ENCODE measurements at places on chromosomes 12 and 14.

DNA sequence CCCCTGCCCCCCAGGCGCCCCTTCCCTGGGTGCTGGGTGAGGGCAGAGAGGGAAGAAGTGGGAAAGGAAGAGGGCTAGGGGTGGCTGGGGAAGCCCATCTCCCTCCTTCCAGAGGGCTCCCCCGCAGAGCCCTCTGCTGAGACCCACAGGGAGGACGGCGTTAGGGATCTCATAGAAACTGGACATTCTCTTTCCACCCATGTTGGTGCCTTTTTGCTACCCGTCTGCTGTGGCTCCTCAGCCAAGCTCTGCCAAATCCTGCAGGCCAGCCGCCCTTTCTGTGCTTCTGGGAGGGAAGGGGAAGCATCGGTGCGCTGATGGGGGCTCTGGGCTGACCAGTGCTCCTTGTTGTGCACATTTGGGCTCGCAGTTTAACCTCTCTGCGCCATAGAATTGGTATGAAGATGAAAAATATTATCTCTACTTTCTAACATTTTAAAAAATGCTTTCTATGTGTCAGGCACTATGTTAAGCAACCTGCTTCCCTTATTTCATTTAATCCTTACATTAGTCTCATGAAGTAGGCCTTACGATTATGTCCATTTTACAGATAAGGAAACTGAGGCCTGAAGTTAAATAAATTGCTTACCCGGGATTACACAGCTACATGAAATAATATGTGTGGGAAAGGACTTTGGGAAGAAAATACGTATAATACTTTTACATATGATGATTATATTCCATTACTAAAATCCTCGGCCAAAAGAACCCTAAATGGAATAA, 981 bp downstream of the SLC48A1 start:
- no peak for DNase-seq

GRCh38 chr12:106039242-106039641, 99.5 kb downstream of the NUAK1 start:
- DNase-seq = no peak

- DNase-seq = no peak
Observed at GRCh38 chr12:3055026-3055703, 22.0 kb upstream of the TSPAN9 start.

GRCh38 chr12:2970744-2971143, 11.5 kb downstream of the TEAD4 start:
- DNase-seq = no peak

DNA sequence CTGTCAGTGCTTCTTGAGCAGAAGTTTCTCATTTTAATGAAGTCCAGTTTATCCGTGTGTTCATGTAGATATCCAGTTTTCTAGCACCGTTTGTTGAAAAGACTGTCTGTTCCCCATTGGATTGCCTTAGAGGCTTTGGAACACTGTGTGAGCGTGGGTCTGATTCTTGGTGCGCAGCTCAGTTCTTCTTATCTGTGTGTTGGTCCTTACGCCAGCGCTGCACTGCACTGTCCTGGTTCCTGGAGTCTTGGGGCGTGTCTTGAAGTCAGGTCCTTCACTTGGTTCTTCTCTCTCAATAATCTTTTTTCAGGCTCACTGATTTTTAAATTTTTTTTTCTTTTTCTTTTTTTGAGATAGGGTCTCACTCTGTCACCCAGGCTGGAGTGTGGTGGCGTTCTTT, 25.5 kb downstream of the EP400 start:
- DNase-seq = no peak

DNA sequence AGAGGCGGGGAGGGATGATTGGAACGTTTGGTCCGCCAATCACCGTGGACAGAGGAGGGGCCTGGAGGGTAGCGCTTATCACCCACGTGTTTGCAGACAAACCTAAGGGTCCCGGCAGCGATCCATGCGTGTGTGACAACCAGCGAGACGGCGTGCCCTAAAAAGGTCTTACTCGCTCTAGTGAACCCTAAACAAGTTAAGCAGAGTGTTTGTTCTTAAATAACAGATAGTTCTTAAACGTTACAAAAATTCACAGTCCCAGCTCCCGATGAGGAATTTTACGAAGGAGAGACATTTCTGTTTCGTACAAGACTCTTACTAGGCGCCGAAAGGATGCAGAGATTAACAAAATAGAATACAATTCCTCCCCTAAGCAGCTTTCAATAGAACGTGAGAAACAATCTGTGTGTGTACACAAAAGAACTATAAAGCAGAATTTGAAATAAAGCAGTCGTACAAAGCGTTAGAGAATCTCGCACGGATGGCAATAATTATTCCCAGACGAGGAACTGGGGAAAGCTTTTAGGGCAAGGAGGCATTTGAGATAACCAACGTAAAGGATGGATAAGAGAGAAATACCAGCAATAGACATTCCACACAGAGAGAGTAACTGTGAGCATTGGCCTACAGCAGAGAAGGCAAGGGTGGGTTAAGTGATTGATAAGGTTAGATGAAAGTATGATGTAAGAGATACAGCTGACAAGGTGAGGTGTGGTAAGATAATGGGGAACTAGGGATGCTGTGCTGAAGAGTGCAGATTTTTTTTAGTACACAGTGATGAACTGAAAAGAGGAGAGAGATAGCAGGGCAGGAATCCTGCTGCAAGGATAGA, 831 bp upstream of the RPS6KA5 start:
- DNase-seq = no peak

GRCh38 chr14:91232052-91232451, 12.5 kb downstream of the GPR68 start:
- no peak for DNase-seq

GRCh38 chr14:60303745-60304144, 54.7 kb downstream of the PPM1A start:
- no peak for DNase-seq

DNA sequence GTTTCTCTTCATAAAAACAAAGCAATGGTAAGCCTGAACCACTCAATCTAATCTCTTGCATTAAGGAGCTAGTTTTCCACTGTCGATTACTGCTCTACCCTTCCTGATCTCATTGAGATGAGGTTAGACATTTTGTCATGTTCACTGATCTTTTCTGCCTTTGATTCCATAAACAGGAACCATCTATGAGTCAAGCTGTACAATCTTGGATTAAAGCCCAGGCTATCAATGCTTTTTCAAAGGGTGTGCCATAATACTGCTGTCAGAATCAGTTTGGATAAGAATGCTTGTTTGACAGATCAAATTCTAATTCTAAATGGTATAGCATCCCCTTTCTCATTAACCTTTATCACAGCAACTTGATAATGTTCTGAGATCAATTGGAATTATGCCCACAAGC, 16.1 kb downstream of the GRIP1 start:
- DNase-seq = no peak

DNA sequence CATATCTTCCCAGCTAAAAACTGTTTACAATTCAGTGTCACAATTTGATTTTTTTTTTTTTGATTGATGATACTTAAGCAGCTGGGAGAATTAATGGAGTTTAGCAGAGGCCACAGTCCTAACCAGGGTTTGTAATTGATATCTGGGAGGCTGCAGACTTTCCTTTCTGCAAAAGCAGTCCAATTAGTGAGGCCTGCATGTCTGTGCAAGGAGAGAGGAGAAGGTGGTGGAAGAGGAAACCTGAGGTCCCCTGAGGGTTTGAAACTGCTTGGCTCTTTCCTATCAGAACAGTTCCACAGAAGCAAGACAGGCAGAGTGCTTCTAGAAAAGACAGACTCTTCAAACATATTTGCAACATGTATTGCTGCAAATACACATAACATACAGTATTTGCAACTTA, 160.8 kb upstream of the KRR1 start:
- DNase-seq = no peak

DNA sequence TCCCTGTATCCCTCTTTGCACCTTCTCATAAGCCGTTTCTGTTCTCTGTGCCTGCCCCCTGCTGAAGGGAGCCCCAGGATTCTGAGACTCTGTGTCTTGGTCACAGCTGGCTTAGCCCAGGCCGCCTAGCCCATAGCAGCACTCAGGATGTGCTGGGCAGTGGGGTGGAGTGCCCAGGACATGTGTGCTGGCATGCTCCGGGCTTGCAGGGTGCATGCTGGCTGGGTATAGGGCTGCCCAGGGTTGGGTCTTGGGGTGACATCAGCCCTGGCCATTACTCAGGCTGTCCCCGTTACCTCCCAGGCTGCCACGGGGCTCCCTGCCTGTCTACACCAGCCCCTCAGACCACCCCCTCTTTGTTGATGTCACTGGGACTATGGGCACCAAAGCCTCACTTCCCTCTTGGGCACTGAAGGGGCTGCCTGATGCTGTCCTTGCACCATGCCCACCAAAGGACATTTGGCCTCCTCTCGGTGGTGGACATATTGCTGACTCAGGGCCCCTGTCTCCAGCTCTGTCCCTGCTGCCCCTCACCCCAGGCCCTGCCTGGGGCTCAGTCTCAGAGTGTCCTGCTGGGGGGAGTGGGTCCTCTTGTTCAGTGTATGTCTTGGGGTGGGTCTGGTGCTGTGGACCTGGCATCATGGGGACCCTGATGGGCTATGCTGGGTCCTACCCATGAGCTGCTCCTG, 2.4 kb downstream of the CEP170B start:
- DNase-seq = no peak

DNA sequence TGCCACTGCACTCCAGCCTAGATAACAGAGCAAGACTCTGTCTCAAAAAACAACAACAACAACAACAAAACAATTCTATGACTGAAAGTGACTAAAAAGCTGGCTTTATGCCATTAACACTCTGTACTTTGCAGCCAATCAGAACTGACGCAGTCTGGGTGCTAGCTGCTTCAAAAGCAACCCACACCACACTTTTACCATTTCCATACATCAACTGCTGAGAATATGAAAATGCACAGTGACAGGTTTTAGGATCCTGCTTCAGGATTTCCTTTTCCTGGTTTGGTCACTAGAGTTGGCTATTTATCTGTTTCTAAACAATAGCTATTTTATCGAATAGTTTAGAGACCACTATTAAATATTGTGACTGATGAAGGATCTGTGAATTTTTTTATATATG, 23.1 kb upstream of the P2RX4 start:
- no peak for DNase-seq

- DNase-seq = no peak
Observed at GRCh38 chr12:131487388-131488124, 223.3 kb upstream of the SFSWAP start.

GRCh38 chr12:42582050-42582449, 7.5 kb downstream of the PRICKLE1 start:
- DNase-seq = no peak

Measured in stimulated activated CD8-positive, alpha-beta memory T cell treated with anti-CD3 and anti-CD28 coated beads, Interleukin-15, amount 100 ng/mL, for 48 hours (primary cell).